ENCODE measurements at places on chromosomes 11 and 22.

DNA sequence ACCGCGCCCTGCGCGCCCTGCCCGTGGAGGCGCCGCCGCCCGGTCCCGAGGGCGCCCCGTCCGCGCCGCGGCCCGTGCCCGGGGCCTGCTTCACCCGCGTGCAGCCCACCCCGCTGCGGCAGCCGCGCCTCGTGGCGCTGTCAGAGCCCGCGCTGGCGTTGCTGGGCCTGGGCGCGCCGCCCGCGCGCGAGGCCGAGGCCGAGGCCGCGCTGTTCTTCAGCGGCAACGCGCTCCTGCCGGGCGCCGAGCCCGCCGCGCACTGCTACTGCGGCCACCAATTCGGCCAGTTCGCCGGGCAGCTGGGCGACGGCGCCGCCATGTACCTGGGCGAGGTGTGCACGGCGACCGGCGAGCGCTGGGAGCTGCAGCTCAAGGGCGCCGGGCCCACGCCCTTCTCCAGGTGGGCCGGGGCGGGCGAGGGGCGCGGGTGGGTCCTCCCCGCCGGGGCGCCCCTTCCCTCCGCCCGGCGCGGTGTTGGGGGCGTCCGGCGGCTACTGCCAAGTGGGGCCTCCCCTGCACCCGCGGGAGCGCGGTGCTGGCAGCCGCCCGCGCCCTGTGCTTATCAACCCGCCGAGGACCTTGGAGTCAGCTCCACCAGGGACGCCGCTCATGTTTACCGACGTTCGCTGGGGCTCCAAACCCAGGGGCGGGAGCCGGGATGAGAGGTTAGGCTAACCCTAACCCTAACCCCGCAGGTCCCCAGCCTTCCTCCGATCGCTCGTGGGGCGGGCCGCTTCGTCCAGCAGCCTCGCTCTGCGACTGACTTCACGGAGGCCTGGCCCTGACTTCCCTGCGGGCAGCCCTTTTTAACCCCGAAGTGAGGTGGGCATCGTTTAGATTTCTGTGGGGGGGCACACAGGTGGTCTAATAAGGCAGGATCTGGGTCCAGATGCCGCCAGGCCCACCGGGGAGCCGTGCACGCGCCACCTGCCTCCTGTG is 649 bp downstream of the SELENOO start:
- DNase-seq, result no peak

DNA sequence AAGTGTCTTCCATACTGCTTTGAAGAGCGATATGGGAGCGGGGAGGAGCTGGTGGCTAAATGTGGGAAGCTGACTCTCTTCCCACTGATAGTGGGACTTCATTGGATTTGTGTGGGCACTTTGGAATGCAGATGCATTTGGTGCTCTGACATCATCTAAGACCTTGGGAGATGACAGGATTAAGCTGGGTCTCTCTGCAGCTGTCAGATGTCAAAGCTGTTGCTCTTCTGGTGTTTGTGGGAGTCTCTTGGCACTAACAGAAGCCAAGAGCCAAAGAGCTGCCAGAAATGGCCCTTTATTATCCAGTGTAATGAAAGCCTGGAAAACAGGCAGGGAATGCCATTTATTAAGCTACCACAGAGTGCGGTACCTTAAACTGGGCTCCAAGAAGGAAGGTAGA is 20.6 kb downstream of the GRAMD1B start:
- no peak for DNase-seq

DNA sequence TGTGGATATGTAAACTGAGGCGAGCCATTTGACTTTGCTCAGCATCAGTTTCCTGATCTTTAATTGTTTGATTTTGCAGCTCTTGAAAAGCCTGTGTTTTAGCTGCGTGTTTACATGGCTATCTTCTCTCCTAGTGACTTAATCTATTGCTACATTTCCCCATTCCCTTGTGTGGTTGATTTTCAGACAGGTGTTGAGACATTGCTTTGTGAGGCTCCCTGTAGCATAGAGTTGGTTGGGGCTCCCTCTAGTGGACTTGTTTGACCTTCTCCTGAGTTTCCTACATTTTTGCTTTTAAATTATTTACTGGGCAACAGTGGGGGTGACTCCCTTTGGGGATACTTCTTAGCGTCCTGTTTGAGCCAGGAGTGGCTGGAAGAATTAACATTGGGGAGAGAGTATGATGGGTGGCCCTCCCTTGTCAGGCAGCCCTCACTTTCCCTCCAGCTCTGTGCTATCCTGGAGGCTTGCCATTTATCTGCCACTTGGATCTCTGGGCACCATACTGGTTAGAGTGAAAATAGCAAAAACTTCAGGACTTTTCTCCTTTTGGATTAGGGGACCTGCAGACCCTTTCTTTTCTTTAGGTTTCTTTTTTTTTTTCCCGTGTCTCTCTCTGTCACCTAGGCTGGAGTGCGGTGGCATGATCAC is 9.2 kb upstream of the CBL start:
- peak; percentile 72 for DNase-seq

DNA sequence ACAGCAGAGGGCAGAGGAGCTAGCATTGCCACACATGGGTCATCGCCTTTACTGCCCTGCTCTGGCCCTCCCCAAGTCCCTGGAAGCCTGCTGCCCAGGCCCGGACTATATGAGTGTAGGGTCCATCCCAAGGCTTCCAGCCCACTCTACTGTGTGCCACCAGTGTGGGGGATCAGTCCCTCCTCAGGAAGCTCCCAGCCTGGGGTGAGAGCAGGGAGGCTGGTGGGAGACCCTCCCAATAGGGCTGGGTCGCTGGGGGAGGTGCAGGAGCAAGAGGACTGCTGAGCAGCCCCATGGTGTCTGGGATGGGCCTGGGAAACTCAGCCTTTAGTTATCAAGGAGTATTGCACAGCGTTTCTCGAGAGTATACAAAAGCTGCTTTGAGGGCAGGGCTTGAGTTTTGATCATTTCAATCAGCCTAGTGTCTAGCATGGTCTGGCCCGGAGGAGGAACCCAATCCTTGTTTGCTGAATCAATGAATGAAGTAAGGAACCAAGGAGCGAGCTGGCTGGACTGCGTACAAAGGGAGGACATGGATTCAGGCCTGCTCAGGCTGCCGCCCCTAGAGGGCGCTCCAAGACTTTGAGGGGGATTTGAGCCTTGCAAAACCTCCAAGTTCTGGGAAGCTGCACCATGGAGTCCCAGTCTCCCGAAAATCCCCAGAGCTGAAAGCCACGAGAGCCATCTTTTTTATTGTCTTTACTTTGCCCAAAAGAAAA is 89.0 kb upstream of the PARVA start:
- peak; percentile 93 for DNase-seq

DNA sequence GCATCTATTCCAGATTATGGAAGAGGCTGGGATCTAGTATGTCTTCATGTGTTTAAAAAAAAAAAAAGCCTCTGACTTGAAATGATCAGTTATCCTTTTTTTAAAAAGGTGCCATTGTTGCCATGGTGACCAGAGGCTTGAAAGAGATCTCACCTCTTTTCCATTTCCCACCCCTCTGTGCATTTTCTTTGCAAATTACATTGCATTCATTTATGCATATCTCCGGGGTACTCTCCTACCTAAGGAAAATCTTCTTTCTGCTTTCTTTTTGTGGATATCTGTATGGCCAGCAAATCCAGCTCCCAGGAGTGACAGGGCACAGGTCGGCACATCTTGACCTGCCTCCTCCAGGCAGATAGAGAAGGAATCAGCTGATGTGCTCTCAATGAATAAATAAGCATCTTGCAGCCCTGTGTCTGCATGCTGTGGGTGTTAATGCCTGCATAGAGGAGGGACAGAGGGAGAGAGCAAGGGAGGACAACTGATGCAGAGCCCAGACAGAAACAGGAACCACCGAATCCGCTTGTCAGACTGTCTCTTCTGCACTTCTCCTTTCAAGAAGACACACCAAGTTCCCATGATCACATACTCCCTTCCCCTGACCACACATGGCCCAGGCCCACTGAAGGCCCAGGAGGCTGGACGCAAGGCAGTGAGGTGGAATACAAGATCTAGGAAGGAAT is 50.9 kb downstream of the CWC15 start:
- no peak for DNase-seq

DNA sequence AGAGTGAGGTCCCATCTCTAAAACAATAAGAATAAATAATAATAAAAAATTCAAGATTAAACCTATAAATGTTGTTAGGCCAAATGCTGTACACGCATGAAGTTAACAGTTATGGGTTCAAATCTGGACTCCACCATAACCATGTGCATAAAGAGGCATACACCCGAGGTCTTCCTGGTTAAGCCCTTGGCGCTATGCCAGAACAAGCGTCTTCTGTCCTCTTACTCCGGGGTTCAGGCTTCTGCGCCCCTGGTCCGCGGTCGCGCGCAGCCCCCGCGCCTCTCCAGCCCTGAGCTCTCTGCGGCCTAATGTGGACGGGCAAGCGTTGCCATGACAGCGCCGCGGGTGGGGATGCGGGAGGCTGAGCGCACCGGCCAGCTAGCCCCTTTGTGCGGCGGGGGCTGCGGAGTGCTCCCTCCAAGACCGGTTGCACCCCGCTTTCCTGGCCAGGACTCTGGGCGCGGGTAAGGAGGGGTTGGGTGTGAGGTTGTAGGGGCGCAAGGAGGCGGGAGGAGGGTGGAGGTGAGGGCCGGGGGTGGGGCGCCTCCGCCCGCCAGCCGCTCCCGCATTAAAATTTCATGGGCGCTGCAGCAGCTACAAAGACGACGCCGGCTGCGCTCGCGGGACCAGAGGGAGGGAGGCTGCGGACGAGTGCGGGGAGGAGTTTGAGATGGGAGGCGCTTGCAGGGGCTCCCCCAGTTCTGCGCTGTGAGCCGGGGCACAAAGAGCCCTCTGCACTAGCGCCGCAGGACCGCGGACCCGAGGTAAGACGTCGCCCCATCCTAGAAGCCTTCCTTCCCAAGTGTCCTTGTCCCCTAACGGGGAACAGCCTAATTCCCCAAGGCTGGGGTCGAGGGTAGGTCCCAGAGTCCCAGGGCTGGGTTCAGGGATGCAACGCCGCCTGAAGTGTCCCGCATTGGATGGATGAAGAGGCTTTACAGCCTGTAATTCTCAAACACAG is at the start of gene MIAT:
Gene MIAT, plus strand, starts transcription at position 698 of the 961 bp plus-strand sequence.
- peak; percentile 16 for DNase-seq

GRCh38 chr11:8100605-8101004 is 19.6 kb downstream of the TUB start:
- no peak for DNase-seq

DNA sequence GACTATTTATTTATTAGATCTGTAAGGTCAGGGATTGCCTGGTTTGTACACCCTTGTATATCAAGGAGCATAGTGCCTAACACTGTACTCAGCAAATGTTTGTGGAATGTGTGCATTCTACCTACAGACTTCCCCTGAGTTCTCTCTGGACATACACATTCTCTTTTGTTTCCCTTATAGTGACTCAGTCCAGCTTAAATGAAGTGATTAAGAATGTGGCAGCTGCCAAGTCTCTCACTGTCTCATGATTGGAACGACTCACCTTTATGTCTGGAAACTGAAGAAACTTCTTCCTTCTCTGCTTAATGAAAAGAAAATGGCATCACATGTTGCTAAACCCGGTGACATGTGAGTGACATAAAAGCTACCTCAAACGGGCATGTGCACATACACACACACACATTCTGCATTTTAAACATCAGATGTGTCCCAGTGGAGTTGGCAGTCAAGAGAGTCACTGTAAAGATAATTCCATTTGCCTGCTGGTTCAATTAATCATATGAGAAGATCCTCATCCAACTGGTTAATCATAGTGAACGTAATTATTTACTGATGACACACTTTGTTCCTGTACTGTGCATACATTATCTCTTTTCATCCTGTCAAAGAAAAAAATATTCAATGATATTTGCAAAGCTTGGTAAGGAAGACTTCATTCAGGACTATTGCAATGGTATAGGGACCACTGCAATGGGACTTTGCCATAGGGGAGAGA is 42.8 kb downstream of the GLYAT start:
- DNase-seq, result no peak

GRCh38 chr22:18028817-18029527 is 4.6 kb upstream of the MICAL3 start:
- no peak for DNase-seq

GRCh38 chr11:124277804-124278203 is 21.6 kb downstream of the OR8G5 start:
- DNase-seq, result no peak

DNA sequence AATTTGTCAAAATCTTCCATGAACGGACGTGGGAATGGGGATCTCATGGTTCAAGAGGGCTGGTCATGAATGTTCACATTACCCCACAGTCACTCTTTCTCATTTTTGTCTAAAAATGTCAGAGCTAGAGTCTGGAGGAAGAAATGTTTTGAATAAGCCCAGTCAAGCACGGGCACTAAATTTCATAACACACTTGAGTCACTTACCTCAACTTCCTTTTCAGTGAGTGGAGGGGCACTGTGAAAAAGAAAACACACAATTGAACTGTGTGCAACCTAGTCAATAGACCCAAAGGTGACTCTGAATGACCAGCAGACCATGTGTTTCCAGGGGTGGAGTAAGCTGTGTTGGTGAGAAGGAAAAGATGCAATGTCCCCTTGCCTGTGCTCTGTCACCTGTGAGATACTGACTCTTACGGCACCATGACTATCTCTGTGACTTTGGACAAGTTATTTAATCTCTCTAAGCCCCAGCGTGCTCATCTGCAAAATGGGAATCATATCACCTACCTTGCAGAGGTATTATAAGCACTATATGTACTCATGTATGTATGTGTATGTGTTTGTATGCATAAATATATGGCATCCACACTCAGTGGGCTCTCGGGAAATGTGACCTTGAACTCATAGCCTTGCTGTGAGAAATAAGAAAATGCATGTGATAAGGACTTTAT is 38.2 kb upstream of the LYVE1 start:
- DNase-seq, result peak; percentile 44

- peak; percentile 52 for DNase-seq
Observed at GRCh38 chr11:79414644-79415317, 26.0 kb downstream of the TENM4 start.

- no peak for DNase-seq
Observed at GRCh38 chr11:120135838-120136237, 2.1 kb downstream of the TRIM29 start.

GRCh38 chr11:34481307-34481706 is 32.3 kb downstream of the ELF5 start:
- no peak for DNase-seq

- DNase-seq, result no peak
Observed at GRCh38 chr11:9253086-9253485, 12.1 kb downstream of the DENND5A start.

DNA sequence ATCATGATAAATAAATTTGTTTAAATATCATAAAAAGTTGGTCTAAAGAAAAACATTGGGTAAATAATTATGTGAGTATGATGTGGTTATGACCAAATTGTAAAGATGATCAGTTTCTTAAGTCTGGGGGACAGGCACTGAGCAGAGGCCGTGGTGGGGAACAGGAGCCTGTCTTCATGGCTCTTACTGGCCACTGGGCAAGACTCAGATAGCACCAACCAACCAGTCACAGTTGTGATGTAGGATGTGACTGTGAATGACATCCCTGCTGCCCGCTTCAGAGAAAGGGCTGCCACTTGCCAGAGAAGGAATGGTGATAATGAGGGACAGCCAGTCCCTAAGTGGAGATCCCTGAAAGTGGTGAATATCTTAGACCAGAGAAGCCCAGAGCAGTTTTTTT is 7.0 kb downstream of the PTPRJ start:
- DNase-seq, result no peak

GRCh38 chr11:67027943-67028542 is 5.1 kb downstream of the SYT12 start:
- DNase-seq, result no peak

GRCh38 chr11:84012171-84012826 is 726.1 kb upstream of the CCDC90B start:
- no peak for DNase-seq

- no peak for DNase-seq
Observed at GRCh38 chr11:9893474-9893873, 229.6 kb downstream of the SWAP70 start.

Data from brain microvascular endothelial cell (primary cell).